NT2/D1 (cell line): ENCODE measurements at places on chromosomes 3 and 15.

- DNase-seq: peak; percentile 47
These were observed 156.5 kb downstream of the PDCD6IP start for GRCh38 chr3:33954956-33955355.

DNA sequence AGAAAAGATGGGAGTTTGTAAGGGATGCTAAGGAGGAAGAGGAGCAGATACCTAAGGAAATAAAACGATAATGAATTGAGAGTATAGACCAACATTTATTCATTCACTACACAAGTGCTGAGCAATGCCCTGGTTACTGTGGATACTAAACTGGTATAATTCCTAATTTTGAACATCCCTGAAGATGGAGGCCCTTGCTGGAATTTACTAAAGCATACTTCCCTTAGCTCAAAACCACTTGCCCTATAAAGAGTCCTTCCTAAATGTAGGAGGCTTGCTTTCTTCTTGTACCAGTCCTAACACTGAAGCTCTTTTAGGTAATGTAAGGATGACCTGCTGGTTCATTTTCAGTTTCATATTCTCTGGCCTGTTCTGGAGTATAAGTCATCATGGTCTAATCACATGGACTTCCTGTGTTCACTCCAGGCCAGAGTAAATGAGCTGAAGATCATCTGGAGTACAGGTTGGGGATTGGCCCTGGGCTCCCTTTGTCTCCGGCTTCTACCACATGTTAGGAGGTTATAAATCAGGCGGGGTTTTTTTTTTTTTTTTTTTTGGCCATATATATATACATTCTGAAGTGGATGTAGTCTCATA lies 40.1 kb upstream of the MTMR10 start:
- DNase-seq: no peak

GRCh38 chr3:138443091-138443490 lies 8.7 kb downstream of the ESYT3 start:
- DNase-seq: no peak

- DNase-seq: no peak
These were observed 237.7 kb downstream of the SUCLG2 start for GRCh38 chr3:67416703-67417102.

GRCh38 chr3:52891164-52891563 lies 6.2 kb downstream of the STIMATE start:
- no peak for DNase-seq

GRCh38 chr15:49769225-49769624 lies 148.4 kb downstream of the DTWD1 start:
- no peak for DNase-seq

- DNase-seq: no peak
These were observed 44.7 kb downstream of the ATP11B start for GRCh38 chr3:182837855-182838454.

DNA sequence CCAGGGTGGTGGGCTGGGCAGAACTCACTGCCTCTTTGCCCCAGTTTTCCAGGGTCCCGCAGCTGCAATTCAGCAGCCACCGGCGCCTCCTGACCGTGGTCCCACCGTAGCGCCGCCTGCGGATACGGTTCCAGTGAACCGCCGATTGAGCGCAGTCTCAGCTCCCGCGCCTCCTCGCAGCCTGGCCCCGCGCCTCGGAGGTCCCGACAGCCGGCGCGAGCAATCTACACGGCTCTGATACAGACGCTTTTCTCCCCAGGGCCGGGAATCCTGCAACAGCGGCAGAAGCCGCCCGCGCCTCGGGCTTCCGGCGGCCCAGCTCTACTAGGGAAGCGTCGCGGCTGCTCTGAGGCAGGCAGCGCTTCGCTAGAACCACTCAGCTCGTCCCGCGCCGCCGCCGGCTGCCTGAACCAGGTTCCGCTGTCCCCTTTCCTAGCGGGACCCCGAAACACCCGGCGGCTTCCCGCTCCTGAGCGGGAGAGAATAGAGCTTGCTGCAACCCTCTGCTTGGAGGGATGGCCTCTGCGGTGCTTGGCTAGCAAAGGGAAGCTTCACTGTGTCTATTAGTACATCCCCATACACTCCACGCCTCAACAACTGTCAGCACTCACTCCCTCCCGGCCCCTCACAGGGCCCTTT lies 3.1 kb downstream of the FOXL2NB start:
- no peak for DNase-seq

GRCh38 chr3:107540857-107541256 lies 18.1 kb downstream of the BBX start:
- DNase-seq: no peak

DNA sequence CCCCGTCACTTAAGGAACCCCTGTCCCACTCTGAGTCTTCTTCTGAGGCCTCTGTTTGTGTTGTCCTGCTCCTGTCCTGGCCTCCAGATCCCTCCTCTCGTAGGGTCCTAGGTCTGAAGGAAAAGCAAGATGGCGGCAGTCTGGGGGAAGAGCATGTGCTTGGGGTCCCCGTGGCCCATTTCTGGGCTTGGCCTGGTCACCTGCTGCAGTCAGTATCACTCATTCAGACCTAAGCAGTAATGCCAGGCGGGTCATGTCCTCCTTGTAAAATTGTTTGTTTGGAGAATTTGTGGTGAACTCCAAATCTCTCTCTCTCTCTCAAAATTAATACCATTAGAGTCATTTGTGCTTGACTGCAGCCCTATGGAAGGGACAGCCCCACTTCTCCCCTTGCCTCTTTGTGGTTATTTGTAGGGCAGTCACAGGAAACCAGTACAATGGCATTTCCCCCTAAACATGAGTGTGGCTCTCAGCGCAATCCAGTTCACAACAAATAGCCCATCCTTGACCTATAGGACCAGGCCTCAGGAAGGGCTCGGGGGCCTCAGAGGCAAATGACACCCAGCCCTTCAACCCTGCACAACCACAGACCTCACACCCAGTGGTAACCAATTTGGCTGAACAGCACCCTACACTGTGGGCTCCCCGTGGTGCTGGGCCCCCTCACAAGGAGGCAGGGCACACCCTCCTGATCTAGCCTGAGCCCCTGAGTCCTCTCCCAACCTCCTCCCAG lies 173.5 kb downstream of the OR4M2 start:
- no peak for DNase-seq

DNA sequence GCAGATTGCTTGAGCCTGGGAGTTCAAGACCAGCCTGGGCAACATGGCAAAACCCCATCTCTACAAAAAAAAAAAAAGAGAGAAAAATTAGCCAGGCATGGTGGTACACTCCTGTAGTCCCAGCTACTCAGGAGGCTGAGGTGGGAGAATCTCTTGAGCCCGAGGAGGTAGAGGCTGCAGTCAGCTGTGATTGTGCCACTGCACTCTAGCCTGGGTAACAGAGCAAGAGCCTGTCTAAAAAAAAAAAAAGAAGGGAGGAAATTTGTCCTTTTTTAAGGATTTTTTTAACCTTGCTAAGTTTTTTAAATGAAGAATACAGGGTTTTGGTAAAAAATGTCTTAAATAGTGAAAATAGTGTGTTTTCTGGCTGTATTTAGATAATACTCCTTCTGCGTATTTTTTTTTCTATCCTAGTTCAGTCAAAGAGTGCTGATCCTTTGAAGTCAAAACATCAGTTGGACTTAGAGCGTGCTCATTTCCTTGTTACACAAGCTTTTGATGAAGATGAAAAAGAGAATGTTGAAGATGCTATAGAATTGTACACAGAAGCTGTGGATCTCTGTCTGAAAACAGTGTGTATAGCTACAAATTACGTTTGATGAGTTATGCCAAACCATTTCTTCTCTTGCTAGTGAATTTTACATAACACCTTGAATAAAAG lies 11.1 kb downstream of the CAPN7 start:
- DNase-seq: no peak

GRCh38 chr3:1007866-1008265 lies 85.0 kb upstream of the CNTN6 start:
- peak; percentile 8 for DNase-seq
